NCI-H345 (cell line): ENCODE measurements at places on chromosomes 1 and 21.

DNA sequence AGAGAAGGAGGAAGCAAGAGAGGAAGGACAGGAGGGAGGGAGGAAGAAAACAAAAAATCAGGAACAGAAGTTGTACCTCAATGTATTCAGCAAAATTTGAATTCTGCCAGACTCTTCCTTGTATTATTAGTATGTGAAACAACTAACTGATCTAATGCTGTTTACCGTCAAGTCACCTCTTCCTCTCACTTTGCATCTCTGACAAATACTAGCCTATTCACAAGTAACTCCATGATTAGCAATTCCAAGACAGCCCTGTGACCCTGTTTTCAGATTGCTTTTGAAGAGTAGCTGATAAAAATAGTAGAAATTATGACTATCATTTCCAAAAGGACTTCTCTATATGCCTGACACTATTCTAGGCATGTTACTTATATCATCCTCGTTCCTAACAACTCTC, 445.4 kb downstream of the NEGR1 start:
- no peak for DNase-seq

- DNase-seq, result no peak
Measured at GRCh38 chr1:11448373-11449099, 30.4 kb upstream of the DISP3 start.

DNA sequence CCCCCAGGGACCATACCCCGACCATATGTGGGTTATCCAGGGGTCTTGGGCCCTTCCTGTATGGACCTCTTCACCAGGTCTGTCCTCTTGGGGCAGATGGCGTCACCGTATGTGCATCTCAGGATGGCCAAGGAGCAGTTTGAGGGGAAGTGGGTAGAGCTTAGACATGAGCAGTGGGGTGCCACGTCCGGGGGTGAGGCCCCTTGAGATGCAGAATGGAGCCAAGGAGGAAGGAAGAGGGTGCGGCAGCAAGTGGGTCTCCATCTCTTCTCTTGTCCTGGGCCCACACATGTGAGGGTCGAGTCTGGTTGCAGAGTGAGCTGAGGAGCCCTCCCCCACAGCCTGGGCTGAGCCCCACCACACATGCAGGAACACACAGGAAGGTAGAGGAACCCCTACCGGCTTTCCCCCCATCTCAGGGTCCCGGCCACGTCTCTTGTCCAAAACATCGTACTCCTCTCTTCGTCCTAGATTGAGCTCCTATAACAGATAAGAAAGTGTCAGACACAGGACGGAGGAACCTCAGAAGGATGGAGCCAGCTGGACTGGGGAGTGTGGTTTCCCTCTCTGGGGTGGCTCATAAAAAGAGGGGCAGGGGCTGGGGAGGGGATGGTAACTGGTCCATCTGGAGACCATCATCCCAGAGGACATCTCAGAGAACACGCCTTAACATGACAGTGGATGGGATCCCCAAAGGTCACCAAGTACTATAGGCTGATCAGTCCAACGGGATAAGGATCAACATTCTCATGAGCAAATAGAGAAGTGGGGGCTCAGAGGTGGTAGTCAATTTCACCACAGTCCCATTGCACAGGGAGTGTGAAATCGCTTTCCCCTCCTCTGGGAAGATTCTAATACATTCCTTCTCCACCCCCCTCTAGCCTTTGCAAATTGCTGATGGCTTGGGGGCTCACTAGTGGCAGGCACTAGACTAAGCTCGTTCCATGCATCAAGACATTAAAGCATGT, 79.9 kb downstream of the CD247 start:
- DNase-seq, result no peak

- no peak for DNase-seq
Measured at GRCh38 chr1:91006113-91006908, 15.5 kb downstream of the ZNF644 start.

- DNase-seq, result no peak
Measured at GRCh38 chr1:3030663-3031381, 9.6 kb downstream of the ACTRT2 start.

DNA sequence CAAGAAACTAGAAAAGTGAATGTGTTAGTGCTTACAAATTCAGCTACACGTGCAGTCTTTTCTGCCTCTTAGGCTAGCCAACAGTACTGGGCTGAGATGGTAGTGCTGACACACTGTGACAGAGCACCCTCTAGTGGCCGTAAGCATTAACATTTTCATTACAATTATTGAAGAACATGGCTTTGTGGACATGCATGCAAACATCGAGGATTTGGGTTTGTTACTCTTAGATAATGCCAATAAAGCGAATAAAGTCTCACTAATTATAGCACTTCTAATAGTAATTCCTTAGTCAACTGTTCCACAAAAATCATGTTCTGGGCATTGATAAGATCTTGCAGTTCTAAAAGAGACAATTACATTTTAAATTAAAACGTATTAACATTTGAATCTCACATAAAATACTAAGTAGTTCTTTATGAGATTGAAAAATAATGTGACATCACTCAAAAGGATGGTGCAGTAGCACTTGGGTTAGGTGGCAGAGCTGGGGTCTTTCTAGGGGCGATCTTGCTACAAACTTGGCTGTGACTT, 47.1 kb downstream of the MYSM1 start:
- DNase-seq, result peak; percentile 68

GRCh38 chr1:94349853-94350252, 68.3 kb upstream of the ABCD3 start:
- no peak for DNase-seq

GRCh38 chr1:97143236-97143882, 421.8 kb downstream of the PTBP2 start:
- DNase-seq, result no peak

- no peak for DNase-seq
Measured at GRCh38 chr1:212232090-212232489, 53.1 kb upstream of the PPP2R5A start.

- no peak for DNase-seq
Measured at GRCh38 chr1:111803951-111804350, 48.2 kb downstream of the DDX20 start.

DNA sequence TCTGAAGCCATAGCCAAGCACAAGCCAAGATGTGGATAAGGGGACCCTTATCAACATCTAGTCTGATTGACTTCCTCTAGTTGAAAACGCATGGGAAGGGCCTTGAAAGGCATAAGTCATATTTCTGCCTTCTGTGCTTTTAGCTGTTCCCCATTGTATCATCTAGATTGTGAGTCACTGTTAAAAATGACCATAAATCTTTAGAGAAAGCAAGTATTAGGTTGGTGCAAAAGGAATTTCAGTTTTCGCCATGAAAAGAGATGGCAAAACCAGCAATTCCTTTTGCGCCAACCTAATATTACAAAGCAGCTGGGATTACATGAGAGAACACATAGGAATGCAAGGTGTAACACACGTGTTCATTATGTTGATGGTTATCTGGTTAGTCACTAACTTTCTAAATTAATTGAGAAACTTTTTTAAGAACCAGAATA, 63.6 kb downstream of the CLIC6 start:
- no peak for DNase-seq

DNA sequence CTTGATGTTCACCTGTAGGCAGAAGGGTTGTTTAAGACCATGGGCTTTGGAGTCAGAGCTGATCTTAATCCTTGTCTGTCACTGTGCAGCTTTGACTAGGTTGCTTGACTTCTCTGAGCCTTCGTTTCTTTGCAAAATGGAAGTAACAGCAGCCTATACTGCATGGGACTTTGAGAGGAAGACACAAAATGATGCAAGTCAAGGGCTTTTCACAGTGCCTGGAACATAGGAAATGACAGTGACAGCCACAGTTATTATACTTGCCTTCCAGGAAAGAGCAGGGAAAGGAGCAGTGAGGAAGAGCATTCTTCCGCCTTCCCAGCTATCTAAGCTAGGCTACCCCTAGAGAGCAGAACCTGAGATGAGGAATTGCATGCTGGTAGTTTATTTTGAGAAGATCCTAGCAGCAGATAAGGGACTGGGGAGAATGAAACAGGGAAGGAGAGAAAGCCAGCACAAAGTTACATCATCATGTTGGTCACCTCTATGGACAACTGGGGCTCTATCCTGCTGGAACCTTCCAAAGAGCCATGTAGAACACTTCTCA, 3.1 kb downstream of the CSF3R start:
- DNase-seq, result no peak

- DNase-seq, result no peak
Measured at GRCh38 chr21:26070822-26071425, 99.6 kb downstream of the APP start.

- no peak for DNase-seq
Measured at GRCh38 chr1:198498103-198498385, 42.4 kb downstream of the ATP6V1G3 start.

- no peak for DNase-seq
Measured at GRCh38 chr21:40625991-40626390, 221.0 kb downstream of the DSCAM start.

DNA sequence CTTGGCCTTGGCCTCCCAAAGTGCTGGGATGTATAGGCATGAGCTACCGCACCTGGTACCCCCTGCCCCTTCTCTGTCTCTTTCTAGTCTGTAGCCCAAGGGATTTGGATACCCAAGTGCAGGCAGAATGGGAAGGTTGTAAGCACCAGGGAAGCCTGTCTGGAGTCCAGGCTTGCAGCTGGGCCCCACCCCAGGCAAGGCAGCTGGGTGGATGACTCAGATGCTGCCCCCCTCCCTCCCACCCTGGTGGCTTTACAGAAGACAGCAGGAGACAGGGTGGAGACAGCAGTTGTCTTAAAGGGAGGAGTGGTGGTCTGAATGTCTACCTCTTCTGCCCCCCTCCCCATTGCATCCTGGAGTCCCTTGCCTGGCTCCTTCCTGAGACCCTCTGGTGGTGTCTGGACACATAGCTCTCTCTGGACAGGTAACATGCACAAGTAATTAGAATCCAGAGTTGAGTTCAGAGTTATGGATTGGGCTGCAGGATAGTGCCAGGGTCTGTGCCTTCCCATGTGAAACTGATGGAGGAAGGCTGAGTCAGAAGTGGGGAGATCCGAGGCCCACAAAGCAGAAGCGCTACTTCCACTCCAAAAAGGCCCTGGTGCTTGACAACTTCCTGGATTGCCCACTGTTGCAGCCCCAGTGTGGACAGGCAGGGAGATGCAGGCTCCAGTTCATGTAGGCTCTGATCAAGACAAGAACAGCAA, 5.1 kb downstream of the LMNA start:
- DNase-seq, result no peak

DNA sequence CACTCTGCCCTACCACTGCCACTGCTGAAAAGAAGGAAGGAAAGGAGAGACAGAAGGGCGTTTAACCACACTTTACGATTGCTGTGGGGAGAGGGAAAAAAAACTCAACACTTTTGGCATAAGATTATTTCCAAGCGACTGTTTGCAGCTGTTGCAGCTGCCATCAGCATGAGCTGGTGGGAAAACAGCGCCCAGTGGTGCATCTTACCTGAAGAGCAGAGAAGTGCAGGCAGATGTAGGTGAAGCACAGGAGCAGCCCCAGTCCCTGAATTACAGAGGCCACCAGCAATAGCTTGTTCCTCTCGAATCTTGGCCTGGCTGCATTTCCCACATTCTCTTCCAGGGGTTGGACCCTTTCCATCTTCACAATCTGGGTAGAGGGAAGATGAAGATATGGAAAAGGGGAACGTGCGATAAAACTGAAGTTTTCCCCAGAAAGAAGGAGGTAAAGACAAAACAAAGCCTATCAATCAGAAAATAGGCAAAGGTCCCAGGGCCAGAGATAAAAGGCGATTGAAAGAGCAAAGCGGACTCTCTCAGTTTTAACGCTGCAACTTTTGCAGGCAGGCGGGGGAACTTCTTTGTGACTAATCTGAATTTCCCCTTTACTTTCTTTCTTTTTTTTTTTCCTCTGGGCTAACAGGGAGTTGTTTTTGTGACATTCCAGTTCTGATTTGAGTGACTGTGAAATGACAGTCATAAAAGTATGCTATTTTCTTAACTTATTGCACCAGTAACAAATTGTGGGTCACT, at the start of gene TNFSF4:
TSS of gene TNFSF4 (minus strand) at position 516 of the 753 bp plus-strand sequence. CDS start at position 361, 155 bp downstream.
- DNase-seq, result no peak

GRCh38 chr1:246383791-246384190, 123.3 kb downstream of the SMYD3 start:
- DNase-seq, result no peak

DNA sequence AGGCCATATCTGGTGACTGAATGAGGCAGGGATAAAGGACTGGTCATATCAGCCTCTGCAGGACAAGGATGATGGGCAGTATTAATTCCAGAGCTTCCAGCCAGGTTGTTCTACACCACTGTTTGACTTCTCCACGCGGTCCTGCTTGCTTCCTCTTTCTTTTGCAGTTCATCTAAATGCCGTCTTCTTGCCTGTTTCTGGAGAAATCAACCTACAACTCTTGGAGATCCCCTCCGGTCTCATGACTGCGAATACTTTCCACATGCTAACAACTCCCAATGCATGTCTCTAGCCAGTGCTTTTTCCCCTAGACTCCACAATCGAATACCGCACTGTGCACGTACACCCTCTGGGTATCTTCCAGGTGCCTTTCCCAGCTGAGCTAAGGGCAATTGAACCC, 14.1 kb upstream of the TIAM1 start:
- DNase-seq, result no peak

DNA sequence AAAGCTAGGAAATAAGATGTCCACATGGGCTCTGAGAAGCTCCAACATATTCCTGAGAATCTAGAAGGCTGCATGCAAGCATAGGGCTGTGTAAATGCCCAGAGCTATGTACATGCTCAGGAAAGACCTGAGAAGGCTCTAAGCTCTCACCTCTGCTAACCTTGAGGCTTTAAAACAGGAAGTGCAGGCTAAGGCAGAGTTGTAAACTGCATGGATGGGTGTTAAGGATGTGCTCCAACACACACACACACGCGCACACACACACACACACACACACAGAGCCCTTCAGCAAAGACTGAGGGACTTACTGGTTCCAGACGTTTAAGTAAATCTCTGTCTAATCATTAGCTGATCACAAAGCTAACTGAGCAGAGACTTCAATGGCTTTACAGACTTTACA, 162.9 kb downstream of the TRABD2B start:
- no peak for DNase-seq
